NAMALWA (cell line): ENCODE measurements at places on chromosomes 7 and 10.

DNA sequence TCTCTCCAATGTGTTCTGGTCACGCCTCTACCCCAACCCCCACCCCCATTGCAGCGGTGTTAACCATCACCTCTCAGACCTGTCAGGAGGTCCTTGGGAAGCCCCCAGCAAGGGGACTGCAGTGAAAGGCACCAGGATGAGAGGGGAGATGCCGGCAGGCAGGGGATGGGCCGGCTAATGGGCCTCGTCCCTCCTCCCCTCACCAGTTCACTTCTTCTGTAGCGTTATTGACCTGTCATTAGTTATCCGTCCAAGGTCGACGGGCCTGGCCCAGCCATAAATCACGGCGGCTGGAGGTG, 18.8 kb downstream of the POLL start:
- DNase-seq: no peak

DNA sequence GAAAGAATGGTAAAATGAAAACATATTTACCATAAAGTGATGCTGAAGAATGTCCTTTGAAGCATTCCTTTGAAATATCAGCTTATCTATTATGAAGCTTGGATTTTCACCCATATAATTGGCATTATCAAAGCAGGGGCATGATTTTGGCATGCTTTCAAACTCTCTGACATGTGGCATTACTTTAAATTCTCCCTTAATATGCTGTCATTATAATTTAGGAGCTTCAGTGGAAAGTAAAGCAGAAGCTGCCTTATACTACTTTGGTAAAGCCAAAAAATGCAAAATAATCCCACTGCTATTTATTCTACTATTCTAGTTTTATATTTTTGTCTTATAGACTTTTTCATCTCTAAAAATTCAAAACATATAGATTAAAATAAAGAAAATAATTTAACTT, 28.0 kb upstream of the HIBADH start:
- DNase-seq: no peak

DNA sequence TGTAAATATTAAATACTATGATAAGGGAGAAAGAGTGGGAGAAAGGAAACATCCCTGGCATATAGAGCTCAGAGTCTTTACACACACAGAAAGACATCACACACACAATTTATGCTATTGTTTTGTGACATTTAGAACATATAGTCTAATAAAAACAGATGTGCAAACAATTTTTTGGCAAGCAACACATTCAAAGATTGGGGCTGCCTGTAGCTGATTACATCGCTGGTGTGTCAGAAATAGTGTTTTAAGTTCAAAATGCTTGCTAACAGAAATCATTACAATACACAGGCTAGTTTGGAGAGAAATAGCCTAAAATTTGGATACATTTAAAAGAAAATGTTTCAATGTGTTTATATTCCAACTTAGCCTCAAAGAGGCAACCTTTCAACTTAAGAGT, 256.7 kb upstream of the NPVF start:
- DNase-seq: no peak

GRCh38 chr7:158246272-158246959, 341.2 kb downstream of the PTPRN2 start:
- DNase-seq: no peak

- DNase-seq: no peak
Measured at GRCh38 chr7:127706766-127707165, 54.8 kb downstream of the SND1 start.

DNA sequence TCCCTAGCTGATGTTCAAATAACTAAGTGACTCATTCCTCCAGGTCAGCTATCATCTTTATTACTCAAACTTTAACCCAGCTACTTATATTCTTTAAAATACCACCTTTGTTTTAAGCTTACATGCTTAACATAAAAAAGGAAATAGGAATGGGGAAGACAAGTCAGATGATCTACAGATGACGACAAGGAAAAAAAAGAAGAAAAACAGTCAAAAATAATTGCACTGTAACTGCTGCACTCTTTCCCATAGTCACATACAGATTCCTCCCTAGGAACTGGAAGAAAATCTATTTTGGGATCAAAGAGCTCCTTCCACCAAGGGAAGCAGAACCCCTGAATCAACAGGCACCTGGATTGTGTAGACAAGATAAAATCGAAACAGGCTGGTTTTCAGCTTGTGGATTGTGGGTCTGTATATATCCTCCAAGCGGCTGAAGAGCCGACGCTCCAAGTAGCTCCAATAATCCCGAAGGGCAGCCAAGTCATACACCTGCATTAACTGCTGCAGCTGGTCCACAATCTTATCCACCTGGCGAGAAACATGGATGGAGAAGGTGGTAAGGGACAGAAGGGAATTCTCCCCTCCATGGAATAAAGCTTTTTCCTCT, 2.0 kb downstream of the WDR91 start:
- no peak for DNase-seq

DNA sequence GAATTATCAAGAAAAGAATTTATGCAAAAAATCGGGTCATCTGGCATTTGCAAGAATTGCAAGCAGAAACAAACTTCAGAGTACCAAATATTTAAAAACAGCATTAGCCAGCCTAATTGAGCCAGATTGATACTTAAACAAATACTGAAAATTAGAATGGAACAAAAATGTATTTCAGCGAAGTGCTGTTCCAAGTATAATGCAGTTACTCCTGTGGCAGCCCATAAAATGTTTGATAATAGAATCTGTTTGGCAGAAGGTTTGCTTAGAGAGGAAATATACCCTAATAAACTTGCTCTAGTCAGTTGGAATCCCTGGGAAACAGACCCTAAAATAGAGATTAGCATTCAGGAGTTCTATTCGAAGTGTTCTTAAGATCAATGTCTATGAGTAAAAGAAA, 835.1 kb upstream of the MBL2 start:
- no peak for DNase-seq

DNA sequence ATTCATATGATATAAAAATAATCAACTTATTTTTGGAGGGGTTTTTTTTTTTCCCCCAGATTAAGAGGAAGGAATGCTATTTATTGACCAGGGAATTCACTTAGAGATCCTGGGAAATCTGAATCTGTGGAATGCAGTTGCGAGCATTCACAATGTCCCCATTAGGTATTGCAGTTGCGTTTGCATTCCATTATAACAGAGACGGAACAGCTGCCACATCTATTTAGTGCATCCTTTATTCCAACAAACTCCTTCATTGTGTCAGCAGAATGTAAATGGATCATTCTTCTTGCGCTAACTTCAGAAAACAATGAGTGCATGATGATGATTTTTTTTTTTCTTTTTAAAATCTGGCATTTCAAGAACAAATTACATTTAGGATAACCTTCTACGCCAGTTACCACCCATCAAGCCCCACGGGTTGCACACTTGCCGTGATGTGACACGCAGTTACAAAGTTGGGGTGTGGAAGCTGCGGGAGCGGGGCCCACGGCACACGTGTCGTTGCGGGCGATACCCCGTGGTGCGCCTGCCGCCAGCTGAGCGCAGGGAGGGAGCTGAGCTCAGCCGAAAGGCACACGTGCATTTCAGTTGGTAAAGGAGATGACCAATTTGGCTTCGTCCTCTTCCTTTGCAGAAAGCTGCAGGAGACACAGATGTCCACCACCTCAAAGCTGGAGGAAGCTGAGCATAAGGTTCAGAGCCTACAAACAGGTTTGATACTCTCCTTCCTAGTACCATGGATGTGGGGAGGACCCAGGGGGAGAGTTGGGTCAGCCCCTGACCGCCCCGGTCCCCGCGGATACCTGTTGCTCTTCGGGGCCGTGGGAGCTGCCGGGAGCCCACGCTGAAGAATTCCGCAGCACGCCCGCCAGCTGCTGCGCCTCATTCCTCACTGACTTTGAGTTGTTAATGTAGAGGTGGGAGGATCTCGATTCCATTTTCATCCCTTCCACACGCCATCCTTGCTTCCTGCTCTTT, 175.3 kb upstream of the SH2B2 start:
- DNase-seq: no peak

GRCh38 chr10:93006435-93007039, 54.1 kb upstream of the CYP26C1 start:
- DNase-seq: peak; percentile 56

DNA sequence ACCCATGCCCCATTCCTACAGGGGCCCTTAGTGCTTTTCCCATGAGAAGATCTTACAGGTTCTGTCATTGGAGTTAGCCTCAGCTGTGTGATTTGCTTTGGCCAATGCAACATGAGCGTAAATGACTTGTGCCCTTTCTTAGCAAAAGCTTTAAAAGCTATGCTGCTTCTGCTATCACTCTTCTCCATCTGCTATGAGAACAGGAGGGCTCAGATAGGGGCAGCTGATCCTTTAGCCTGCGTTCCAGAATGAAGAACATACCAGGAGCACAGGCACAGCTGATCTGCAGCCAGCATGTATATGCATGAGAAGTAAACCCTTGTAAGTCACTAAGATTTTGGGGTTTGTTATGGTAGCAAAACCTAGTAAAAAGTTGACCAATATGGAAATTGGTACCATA, 218.2 kb downstream of the SH2D4B start:
- DNase-seq: no peak

DNA sequence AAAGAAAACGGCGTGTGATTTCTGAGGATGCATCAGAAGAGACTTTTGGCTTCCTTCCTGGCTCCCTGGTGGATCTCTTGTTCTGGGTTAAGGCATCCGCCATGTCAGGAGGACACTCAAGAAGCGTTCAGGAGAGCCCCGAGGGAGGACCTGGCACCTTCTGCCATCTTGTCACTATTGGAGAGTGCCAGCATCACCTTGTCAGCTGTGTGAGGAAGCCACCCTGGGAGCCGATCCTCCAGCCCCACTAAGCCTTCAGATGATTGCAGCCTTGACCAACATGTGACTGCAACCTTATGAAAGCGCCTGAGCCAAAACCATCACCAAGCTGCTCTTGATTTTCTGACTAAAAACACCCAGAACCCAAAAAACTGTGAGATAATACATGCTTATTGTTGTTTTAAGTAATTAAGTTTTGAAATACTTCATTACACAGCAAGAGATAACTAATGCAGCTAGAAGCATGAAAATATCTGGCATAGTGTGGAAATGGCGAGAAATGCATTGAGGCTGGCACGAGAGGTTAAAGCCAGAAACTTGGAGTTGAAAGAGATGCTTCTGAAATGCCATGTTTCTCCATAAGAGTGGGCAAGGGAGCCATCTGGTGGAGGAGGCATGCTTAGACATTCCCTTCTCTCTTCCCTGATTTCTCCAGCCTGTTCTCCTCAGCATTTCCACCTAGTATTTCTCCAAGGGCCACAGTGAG, 5.4 kb upstream of the ZFYVE27 start:
- DNase-seq: peak; percentile 67

DNA sequence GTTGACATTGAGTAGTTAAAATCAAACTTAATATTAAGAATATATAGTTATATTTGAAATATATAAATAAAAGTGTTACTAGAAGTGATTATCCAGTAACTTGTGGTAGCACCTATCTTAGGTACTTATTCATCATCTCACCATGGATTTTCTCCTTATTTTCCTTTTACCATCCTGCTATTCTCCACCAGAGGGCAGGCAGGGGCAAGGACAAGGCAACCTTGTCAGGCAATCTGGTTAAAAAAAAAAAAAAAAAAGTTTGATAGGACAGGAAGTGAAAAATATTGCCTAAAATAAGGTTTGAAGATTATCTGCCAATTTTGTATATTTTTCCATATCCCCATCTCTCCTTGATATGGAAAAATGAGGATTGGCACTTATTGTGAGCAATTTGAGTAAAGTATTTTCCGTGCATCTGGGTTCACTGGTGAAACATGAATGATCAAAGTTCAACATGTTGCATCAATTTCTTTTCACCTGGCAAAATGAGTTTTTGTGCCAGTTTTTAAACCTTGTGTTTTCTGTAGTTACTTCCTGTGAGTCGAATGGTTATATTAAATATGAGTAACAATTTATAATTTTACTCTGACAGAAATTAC, 256.7 kb downstream of the AGMO start:
- DNase-seq: peak; percentile 75

DNA sequence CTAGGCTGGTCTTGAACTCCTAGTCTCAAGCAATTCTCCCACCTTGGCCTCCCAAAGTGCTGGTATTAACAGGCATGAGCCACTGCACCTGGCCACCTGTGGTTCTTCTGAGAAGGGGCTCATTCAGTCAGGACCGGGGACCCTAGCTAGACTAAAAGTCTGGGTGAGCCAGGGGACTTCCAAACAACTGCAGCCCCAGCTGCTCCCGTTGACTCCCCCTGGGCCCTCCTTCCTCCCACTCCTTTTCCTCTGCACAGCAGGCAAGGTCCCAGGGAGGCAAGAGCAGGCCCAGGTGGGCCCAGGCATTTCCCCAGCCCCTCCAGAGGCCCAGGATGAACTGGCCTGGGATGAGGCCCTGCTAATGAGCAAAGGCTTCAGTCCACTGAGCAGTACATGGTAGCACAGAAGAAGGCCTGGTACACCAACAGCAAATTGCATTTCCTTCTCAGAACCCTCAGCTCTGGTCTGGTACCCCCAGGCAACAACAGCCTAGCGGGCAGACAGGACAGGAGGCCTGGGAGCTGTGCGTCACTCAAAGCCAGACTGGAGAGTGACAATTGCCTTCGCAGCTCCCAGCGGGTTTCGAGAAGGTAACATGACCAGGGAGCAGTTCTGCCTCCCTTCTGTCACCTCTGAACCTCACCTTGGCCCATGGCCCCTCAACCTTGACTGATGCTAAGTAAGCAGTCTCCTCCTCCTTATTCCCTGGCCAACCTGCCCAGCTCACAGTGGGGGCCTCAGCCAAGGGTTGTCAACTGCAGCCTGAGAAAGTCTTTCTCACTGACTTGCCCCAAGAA, 30.7 kb upstream of the HSPA12A start:
- no peak for DNase-seq

DNA sequence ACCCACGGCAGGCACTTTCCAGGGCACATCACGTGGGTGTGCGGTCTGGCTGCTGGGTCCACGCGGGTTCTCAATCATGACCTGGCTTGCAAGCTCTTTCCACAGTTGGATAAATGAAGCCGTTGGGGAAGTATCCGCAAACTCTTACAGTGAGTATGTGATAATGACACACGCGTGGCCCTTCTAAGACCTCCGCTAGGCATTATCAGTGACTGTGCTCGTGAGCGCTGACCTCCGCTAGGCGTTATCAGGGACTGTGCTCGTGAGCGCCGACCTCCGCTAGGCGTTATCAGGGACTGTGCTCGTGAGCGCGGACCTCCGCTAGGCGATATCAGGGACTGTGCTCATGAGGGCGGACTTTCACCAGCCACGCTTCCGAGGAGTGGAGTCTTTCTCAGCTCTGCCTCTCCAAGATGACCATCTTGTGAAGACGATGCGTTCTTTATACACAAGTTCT, 107.0 kb downstream of the WDR37 start:
- DNase-seq: no peak

GRCh38 chr7:27176962-27177794, 3.1 kb upstream of the HOXA10 start:
- DNase-seq: no peak

GRCh38 chr10:87721781-87722180, 62.1 kb downstream of the PAPSS2 start:
- DNase-seq: no peak
